Progenitor cell of endocrine pancreas (in vitro differentiated cells): ENCODE measurements at places on chromosomes 6 and 20.

- peak; percentile 29 for DNase-seq
These were observed 105.3 kb upstream of the BMP5 start for GRCh38 chr6:55980627-55981211.

DNA sequence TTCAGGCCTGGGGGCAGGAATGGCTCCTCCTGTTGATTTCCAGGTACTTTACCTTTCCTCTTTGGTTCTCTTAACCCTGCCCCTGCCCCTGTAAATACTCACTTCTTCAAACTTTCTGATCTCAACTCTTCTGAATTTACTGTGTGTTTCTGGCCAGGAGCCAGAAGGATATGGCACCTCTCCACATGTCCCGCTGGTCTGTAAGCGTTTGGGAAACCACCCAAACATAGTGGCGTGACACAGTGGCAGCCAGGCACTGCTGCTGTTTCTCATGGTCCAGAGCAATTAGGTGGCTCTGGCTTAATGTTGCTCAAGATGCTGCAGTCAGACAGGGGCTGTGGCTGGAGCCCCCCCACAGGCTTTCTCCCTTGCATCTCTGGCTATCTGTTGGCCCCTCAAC is 374.5 kb downstream of the RNGTT start:
- DNase-seq, result no peak

- no peak for DNase-seq
These were observed 108.0 kb upstream of the LRFN2 start for GRCh38 chr6:40695114-40695513.

DNA sequence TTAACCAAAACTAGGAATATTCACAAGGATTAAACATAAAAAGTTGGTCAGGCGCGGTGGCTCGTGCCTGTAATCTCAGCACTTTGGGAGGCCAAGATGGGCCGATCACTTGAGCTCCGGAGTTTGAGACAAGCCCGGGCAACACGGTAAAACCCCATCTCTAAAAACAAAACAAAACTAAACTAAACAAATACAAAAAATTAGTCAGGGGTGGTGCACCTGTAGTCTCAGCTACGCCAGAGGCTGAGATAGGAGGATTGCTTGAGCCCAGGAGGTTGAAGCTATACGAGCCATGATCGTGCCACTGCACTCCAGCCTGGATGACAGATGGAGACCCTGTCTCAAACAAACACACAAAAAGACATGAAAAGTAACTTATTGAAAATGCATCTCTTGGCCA is 3.2 kb downstream of the PSORS1C2 start:
- DNase-seq, result no peak

DNA sequence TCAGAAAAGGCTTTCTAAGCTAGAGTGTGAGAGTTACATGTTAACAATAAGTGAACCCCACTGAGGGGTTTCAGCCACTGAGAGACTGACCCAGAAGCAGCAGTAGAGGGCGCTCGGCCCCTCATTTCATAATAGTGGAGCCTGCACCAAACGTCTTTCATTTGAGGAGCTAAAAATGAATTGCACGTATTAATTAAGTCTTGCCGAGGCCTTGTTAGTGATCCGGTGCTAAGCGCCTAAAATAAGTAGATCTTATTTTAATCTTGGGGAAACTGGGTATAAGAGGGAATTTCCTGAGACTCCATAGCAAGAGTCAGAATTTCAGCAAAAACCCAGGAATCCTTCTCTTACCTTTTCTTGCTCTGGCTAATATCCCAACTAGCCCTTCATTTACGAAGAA is 209.7 kb downstream of the FARS2 start:
- DNase-seq, result peak; percentile 40

DNA sequence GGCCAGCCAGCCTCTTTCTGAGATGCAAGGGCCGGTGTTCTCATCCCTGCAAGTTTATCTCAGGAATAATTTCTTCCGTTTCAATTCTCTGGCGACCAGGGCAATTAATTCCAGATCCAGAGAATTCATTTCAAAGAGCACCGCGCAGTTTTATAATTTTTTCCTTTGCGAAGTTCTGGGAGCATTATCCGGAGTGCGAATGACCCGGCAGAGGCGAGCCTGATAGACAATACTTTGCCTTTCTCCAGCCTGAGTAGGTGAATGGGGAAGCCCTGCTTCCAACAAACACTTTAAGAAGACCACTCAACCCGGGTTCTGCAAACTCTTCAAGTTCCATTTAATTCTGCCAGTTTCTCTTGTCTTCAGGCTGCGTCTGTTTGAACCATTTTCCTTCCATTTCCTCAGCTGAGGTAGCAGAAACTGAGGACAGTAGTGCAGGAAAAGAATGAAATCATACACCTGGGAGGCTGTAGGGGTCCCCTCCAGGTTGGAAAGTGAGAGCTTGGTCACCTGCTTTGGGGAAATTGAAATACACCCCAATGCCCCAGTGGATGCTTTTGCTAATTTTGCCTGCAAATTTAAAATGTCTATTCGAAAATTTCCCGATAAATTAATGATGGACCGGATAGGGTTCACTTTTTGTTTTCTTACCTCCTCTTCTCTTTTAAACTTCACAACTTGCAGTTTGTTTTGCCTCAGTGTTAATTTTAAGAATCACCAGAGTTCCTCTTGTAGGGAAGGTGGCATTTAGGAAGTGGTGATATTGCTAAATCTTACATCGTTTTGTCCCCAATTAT is 1.1 kb downstream of the VGLL2 start:
- DNase-seq, result no peak
